NCI-H226 (cell line): ENCODE measurements at places on chromosomes 13 and 19.
A peak's percentile ranks its signal among the peaks of the same experiment; 100 is the strongest.

- no peak for DNase-seq
These were observed 39.4 kb downstream of the CELF5 start for GRCh38 chr19:3263866-3264265.

DNA sequence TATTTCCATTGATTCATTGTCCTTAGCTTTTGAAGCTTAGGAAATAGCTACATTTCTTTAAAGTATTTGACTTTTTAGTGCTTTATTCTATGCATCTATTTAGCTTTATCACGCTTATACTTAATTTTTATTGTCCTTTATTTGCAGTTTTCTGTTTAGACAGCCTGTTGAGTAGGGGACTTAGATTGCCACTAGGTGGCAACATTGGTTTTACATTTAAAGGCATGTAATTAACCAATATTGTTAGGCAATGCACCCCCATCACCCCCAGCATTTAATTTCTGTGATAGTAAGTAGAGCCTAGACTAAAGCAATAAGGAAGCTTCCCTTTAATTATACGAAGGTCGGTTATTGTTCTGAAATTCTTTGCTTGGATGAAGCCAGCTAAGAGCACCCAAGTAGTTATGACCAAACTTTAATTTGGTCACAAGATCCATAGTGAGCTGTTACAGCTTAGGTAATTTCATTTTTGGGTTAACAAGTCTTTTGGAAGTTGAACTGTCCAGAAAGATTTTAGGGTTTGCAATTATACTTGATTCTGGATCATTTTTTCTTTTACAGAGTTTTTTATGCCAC is 36.5 kb downstream of the B3GLCT start:
- no peak for DNase-seq

- DNase-seq = no peak
These were observed 104.9 kb downstream of the MZT1 start for GRCh38 chr13:72622546-72622945.

DNA sequence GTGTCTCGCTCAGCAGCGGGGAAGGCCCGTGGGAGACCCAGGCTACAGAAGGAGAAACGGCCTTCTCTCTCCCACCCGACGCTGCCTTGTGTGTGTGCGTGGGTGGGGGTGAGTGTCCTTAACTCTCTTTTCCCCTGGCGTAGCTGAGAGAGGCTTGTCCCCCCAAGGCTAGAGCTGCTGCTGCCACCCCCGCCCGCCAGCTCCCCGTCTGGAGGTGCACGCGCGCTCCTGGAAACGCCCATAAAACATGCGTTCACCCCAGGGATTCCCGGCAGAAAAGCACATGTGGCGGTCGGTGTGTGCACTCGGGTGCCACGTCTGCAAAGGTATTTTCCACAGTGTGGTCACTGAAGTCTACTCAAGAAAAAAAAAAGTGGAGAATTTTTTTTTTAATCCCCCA is 36.1 kb downstream of the GADD45B start:
- no peak for DNase-seq

GRCh38 chr13:48249018-48249417 is 16.0 kb downstream of the ITM2B start:
- no peak for DNase-seq

DNA sequence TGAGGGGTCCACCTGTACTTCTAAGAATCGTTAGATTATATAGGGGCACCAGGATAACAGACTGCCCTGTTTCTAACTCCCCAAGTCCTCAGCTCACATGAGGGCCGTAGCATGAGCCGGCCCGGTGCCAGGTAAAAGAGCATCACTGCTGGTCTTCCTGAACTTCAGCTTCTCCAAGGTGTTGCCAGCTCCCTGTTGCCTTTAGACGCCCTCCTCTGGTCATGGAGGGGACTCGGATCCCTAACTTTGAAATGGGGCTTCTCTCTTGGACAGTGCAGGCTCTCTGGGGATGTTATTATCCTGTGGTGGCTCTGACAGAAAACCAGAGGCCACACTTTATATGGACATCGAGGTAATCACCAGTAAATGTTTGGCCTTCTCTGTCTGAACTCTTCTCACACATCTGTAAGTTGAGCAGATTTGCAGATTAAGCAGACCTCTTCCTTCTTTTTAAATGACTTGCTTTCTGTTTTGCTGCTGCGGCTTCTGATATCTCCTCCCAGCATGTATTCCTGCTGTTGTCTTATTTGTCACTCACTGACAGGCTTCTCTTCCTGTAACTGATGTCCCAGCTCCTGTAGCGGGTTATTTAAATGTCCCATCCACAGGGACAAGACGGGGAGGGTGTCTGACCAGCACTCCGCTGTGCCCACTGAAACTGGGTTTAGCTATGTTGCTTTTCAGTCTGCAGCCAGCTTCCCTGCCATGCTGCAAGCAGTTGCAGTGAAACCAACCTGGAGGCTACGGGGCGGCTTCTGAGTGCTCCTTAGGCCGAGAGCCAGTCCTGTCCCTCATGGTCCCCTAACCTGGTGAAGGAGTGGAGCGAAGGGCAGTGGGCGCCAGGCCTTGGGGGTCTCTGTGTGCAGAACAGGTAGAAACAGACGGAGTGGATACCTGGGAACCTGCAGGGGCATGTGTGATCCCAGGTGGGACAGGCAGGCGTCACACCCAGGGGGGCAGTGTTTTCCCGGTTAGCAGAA is 39.2 kb downstream of the TSSK6 start:
- no peak for DNase-seq

DNA sequence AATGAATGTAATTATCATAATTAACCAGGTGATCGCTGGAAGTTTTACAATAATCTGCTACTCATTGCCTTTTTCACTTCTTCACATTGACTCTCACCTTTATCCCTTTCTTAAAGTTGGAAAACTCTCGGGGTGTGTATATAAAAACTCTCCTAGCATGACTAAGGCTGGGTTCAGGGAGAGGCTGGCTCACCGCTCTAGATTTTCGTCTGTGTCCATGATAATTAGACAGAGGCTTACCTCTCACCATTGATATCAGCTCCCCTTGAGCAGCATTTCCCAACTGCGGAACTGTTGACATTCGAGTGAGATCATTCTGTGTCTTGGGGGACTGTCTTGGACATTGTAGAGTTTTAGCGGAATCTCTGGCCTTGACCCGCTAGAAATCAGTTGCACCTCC is 39.4 kb downstream of the NFIX start:
- DNase-seq = no peak

GRCh38 chr13:32415019-32415418 is 12.9 kb downstream of the N4BP2L1 start:
- DNase-seq = no peak

- no peak for DNase-seq
These were observed 15.5 kb upstream of the ZNF835 start for GRCh38 chr19:56687031-56687430.

GRCh38 chr19:35715981-35716800 is 1.6 kb upstream of the KMT2B start:
- peak; percentile 36 for DNase-seq

- no peak for DNase-seq
These were observed 12.6 kb upstream of the GNA15 start for GRCh38 chr19:3123088-3123721.

GRCh38 chr13:111037927-111038326 is 77.2 kb upstream of the ARHGEF7 start:
- DNase-seq = no peak

DNA sequence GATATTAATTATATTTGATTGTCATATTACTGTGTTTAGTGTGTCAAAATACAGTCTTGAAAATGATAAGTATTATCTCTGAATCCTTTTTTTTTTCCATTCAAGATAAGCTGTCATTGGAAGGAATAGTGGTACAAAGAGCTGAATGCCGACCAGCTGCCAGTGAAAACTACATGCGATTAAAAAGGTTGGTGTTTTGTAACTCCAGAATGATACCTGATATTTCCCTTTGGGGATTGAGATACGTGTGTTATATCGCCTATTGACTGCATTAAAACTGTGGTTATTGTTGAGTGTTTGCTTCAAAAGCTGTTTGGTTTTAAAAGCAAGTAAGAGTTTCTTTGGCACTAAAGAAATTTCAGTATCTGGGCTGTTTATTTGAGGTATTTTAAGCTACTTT is 6.5 kb upstream of the KCTD4 start:
- DNase-seq = peak; percentile 33

- DNase-seq = peak; percentile 81
These were observed 1.2 kb downstream of the RABAC1 start for GRCh38 chr19:41957838-41958366.

DNA sequence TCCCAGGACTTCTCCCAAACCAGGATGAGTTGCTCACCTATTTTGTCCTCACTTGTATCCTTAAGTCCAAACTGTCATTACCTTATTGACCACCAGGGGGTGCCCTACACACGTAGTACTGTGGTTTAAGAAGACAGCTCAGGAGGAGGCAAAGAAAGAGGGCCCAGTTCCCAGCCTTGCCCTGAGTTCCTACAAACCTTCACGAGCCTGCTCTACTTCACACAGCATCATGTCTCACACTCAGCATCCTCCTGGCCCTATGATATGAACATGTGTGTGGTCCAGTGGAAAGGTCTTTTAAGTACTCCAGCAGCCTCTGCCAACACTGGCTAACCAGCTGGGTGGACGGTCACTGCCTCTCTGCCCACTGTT is 8.1 kb upstream of the ZNF784 start:
- DNase-seq = peak; percentile 79

- DNase-seq = no peak
These were observed 306 bp downstream of the SUGT1 start for GRCh38 chr13:52652980-52653303.

- no peak for DNase-seq
These were observed 96.2 kb upstream of the RFC3 start for GRCh38 chr13:33721724-33722123.

DNA sequence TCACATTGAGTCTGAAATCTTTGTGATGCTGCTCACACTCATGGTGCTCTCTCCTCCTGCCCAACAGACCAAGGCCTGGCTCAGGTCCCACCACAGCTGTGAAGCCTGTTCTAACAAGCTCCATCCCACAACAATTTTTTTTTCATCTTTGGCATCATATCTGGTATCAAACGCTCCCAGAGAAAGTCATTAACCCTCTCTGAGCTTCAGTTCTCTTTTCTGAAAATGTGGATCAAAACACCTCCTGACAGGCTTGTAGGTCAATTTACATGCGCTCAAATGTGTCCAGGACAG is 224.4 kb downstream of the LACC1 start:
- DNase-seq = no peak

DNA sequence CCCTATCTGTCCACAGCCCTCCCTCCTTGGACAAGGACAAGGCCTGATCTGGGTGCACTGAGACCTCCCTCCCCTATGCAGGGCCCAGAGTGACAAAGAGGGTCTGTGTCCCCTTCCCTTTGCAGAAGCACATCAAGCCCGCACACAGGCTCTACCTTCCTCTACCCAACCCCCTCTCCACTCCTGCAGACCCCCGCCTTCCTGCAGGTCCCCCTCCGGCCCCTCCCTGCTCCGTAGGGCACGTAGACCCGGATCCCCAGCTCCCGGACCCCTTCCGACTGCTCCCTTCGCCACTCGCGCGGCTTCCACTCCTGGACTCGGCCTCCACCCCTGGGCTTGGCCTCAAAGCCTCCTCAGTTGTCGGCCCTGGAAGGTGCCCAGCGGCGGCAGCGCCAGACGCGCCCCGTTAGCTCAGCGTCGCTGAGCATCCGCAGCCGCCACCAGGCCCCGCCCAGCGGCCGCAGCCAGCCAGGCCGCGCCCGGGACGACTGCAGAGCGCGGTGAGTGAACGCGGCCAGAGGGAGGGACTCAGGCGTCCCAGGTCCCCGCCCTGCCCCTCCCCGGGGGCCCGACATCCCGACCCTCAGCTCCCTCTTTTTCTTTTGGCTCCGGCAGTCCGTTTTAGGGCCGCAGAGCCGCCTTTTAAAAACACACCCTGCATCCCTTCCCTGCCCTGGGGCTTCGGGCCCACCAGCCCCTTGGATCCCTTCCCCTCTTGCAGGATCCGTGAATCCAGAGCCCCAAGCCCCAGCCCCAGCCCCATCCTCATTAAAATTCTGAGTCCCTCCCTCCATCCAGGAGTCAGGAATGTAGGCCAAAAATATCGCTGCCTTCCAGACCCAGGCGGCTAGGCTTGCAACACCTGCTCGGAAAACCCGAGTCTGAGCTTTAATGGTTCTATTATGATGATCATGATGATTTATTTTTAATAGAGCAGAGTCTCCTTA is 1.5 kb upstream of the MYADM start:
- peak; percentile 51 for DNase-seq

GRCh38 chr19:11378319-11379189 is 4.1 kb downstream of the SWSAP1 start:
- peak; percentile 46 for DNase-seq

- DNase-seq = peak; percentile 41
These were observed 1.3 kb downstream of the CSNK1G2 start for GRCh38 chr19:1942078-1942933.

GRCh38 chr13:45086484-45086883 is 33.8 kb upstream of the GTF2F2 start:
- no peak for DNase-seq

DNA sequence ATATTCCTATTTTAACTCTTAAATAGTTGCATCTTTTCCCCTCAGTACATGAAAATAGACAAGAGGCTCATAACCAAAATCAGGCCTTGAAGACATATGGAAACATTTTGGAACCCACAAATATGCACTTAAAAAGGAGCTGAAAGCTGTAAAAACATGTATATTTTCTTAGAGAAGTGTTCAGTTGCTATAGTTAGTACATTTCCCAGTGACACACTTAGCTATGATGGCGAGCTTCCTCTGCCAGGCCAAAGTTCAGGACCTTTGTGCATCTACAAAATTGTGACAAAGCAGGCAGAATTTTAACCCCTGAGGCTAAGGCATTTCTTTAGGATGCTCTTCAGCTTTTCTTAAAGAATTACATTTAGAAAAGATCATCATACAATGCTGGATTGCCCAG is 54.5 kb downstream of the RCBTB2 start:
- DNase-seq = no peak

DNA sequence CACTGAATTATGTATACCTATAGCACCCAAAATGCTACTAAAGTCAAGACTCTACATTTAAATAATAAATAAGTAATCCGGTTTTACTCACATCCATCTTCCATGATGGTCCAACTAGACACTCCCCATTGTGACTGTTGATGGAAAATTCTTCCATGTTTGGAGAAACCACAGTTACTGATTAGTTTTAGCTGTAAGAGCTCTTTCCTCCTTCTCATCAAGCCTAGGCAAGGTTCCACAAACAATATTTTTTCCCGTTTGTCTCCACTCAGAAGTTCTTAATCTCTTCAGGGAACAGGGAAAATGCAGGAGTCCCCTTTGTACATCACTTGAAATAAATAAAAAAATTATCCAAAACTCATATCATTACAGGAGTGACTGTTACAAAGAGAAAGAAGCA is 70.7 kb upstream of the EDNRB start:
- no peak for DNase-seq

- no peak for DNase-seq
These were observed 24.8 kb upstream of the SLC1A5 start for GRCh38 chr19:46812977-46813838.

- DNase-seq = no peak
These were observed 1.2 kb downstream of the CHST8 start for GRCh38 chr19:33622809-33623511.
